ENCODE measurements at places on chromosomes 5 and 9.

GRCh38 chr5:137760719-137761516 is 6.8 kb upstream of the HNRNPA0 start:
- DNase-seq: no peak

DNA sequence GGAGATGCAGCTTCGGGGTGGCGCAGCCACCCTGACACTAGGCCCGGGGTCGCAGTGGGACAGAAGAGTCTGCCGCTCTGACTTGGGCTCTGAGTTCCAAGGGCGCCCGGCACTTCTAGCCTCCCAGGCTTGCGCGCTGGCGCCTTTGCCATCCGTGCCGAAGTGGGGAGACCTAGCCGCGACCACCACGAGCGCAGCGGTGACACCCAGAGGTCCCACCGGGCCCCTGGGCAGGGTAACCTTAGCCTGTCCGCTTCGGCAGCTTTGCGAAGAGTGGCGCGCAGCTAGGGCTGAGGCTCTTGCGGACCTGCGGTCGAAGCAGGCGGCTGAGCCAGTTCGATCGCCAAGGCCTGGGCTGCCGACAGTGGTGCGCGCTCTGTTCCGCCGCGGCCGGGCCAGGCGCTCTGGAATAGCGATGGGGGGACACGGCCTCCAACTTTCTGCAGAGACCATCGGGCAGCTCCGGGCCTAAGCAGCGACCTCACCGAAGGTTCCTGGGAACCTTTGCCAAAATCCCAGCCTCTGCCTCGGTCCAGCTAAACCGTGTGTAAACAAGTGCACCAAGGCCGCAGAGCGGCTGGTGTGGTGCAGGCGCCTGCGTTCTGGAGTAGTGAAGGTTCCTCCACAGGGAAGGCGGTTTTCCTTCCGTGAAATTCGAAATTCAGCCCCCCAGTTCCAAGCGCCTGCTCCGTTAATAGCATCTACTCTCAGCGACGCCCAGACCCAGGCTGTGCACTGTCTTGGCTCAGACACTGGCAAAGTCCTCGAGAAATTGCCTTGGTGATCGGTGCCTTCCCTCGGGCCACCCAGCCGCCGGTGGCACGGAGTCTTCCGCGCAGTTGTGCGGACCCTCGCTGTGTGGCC is 7.4 kb downstream of the TLX3 start:
- no peak for DNase-seq

DNA sequence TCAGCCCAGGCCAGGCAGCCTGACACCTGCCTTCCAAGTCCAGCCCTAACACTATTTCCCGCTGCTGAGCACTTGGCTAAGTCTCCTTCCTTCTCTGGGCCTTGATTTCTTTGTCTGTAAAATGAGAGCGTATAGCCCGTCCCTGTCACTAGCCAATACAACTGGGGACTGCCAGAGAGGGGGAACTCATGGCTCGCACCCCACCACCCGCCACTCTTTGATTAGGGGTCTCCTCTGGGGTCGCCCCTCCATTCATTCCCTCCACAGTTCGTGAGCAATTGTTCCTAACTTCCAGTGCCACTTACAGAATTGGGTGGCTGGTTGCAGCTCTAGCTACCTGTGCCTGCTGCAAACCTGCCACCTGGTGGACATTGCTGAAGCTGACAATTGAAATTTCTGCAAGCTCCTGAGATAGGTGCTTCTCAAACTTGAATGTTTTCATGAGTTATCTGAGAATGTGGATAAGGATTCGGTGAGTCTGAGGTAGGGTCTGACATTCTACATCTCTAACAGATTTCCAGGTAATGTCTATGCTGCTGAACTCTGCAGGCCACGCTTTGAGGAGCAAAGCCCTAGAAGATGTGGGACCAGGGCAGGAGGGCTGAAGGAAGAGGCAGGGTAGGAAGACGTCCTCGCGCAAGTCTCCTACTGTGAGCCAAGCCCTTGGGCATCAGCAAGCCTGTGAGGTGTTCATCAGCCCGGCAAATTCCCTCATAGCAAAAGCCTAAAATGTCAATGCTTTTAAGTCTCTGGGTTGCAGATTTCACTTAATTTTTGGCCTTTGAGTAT is 13.3 kb upstream of the RECK start:
- DNase-seq: peak; percentile 52

DNA sequence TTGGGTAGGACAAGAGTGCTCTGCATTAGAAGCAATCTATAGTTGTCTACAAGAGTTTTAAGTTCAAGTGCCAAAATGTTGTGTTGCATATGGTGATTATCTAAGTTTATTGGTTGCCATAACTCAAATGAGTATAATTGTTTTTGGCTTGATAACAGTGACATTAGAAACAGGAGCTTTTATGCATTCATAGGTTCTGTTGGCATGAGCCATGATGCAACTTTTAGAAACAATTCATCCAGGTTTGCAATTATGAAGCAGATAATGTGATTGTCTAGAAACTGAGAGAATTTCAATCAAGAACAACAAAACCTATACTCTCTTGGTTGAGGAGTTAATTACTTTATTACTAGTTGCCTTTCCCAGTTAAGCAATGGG is 137.0 kb downstream of the PBX3 start:
- no peak for DNase-seq

DNA sequence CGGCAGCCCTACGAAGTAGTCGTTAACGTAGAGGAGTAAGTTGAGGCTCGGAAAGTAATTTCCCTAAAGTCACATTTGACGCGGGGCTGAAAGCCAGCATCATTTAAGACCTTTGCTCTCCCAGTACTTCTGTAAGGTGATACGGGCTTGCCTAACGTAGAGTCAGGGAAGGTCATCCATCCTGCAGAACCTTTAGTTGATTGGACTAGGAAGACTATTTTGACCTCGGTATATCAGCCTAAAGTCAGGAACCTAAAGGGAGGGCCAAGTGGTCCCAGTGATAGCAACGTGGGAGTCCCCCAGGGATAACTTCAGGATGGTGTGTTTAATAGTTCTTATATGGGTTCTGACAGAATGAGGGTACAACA is 657 bp downstream of the NUP214 start:
- no peak for DNase-seq

DNA sequence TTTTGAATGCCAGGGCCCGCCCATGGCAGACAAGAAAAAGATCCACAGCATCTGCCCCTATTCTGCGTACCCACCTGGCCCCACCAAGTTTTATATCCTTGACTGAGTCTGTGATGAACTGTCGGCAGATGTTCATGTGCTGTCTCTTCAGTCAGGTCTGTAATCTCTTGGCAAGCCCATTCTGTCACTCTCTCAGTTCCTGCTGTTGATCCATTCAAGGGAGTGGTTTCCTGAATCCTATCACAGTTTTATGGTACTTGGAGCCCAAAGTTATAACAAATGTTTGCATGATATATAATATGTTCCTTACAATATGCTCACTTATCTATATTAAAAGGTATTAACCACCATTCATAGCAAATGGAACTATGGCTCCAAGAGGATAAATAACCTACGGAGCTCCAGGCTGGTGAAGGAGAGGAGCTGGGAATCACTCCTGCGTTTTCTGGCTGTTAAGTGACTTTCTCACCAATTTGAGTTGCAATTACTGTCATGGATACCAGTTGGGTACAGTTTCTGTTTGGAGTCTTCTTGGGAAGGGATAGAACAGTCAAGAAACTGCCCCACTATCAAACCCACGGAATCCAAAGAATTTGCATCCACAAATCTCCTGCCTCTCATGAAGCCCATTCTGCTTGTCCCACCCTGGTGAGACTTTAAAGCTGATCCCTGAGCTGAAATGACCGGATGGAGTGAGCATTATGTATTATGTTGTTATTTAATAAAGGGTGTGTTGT is 103.4 kb upstream of the SPRY4 start:
- DNase-seq: no peak

- no peak for DNase-seq
These were observed 189.6 kb downstream of the TRIO start for GRCh38 chr5:14332746-14333145.

GRCh38 chr5:22108545-22108944 is 744.6 kb downstream of the CDH12 start:
- DNase-seq: no peak

DNA sequence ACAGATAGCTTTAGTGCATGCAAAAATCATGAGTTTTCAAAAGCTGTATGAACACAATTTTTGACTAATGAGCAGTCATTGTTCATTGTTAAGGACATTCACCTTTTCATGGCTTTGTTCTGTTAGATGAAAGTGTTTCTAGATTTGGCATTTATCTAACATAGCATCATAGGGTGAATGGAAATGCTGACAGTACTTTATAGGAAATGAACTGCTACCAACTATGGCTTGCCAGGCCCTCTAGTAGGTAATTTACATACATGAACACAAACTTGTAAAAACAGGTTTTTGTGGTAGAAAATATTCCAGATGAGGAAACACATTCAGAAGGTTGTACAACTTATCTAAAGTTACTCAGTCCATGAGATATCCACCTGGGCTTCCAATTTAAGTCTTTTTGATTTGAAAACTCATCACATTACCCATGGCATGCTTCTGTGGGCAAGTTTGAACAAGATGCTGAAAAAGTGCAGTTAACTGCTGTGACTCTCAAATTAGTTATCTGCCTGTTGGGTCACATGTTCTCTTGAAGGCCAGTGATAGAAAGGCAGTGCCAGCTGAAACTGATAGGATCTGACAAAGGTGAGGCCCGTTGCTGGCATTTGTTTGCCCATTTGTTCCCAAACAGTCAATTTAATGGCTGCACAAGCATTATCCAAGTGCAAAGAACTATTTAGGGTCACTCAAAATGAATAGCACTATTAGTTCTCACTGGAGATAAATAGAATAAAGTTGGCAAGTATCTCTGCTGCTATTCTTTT is 399.1 kb downstream of the MAN2A1 start:
- DNase-seq: no peak

DNA sequence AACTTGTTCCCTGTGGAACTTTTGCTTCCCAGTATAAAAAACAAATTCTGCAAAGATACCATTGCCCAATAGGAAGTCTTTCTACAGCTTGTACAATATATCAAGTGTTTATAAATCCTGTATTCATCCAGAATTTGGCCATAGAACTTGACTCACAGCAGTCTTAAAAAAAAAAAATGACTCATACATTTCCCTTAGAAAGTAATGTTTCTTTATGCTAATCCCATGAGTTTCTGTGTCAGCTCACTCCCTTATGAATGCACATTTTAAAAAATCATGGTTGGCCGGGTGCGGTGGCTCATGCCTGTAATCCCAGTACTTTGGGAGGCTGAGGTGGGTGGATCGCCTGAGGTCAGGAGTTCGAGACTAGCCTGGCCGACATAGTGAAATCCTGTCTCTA is 89.3 kb upstream of the DMRT1 start:
- DNase-seq: no peak

GRCh38 chr5:144945503-144945902 is 774.8 kb downstream of the KCTD16 start:
- no peak for DNase-seq

- DNase-seq: no peak
These were observed 63.3 kb downstream of the ADGRV1 start for GRCh38 chr5:90621848-90622247.

GRCh38 chr9:120609636-120610035 is 29.7 kb upstream of the CDK5RAP2 start:
- no peak for DNase-seq

DNA sequence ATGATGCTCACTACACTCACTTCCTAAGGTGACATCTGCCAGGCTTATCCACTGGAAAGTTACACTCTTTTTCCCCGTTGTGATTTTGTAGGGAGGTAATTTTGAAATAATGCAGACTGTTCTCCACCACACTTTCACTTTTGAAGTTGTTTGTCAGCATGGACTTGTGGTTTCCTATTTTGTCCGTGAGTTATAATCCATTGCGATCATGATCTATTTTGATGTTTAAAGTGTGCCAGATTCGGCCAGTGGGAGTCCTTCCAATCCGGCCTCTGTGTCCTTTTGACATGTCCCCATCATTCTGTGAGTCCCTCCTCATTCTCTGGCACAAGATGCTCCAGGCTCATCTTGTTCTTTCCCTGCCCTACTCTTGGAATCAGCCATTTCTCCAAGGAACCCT is 211.3 kb upstream of the KLF4 start:
- no peak for DNase-seq

- peak; percentile 53 for DNase-seq
These were observed 780 bp downstream of the RNU6ATAC start for GRCh38 chr9:134163371-134164196.

DNA sequence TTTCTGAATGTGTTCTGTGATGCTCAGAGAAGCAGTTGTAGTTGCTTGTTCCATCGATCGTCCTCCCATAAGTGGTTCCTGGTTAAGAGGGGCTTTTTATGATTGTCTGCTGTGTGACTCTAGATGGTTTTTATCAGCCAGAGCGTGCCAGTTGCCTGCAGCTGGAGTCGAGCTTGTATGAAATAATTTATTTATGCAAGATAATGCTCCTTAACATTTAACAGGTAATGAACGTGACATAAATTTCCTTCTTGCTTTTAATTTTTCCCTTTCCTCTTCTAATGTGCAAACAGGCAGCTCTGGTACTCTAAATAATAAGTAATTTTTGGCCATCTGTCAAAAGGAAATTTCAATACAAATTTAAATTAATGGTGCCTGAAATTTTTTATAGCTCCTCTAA is 84.4 kb downstream of the TLE4 start:
- no peak for DNase-seq

GRCh38 chr9:98838155-98838867 is 30.8 kb downstream of the GALNT12 start:
- DNase-seq: no peak

- DNase-seq: no peak
These were observed 8.6 kb downstream of the TGFBR1 start for GRCh38 chr9:99113414-99114048.

DNA sequence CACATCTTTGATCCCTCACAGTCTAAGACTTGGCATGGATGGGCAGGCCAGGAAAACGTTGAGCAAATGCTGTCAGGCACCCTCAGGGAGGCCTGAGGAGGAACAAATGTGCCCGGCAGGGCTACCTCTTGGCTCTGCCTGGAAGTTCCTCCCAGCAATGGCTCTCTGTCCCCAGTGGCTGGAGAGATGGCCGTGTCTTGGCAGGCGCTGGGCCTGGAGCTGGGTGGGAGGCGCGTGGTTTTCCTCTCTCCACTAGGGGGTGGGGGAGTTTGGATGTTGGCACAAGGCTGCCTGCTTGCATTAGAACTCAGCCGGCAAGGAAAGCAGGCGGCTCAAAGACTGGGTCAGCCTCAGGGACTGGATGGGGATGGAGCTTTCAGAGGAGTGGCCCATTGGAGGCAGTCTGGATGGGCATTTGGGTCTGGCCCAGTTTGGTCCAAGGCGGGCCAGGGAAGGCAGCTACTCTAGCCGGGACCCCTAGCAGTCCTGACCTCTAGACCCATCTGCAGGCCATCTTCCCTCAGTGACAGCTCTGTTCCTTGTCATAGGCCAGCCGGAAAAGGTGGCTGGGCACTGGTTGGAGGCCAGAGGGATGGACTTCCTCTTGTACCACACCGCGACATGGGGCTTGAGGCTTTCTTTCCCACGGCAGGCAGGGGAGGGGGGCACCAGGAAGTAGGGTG is 68.2 kb upstream of the STC2 start:
- DNase-seq: no peak

GRCh38 chr5:57298295-57298984 is 124.6 kb downstream of the GPBP1 start:
- DNase-seq: peak; percentile 12

DNA sequence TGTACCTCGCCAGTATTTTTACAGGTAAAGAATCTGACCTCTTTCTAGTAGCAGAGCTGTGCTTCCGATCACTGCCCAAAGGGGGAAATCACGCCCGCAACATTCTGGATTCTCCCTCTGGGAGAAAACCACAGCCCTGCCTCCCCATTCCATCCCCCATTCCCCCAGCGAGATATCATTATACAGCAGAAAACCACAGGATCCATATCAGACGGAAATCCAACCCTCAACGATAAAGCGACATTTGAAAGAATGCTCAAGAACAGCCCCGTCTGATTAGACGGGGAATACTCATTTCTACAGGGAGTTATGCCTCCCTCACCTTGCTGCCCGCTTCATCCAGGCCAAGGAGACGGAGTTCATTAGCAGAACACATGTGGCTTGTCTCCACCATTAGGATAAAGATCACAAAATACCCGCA is 172.8 kb downstream of the COL23A1 start:
- DNase-seq: no peak

GRCh38 chr5:178104492-178104891 is 8.8 kb upstream of the N4BP3 start:
- no peak for DNase-seq
